ENCODE measurements at places on chromosomes 6 and 20. TPM values are rescaled to one million over a fixed set of nuclear protein-coding genes. Genes with fewer than 3 reads are reported as not detected.

DNA sequence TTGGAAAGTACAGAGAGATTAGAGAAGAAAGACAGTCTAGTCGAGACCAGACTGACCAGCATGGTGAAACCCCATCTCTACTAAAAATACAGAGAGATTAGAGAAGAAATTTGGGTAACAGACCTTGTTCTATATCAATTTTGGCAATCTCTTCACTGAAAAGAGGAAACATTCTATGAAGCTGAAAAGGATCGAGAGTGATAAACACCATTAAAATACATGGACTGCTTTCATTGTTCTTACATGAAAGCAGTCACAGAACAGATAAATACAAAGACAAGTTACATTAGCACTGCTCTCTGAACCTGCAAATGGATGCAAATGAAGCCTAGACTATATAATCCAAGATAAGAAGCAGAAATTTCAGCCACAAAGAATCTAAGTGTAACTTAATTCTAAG, 8.4 kb upstream of the OPRM1 start:
- no peaks in the 10 kb centered on the region for H3K36me3 ChIP-seq
- H3K27me3 ChIP-seq: no peaks in the 10 kb centered on the region
- no peak for DNase-seq
- H3K4me3 ChIP-seq: no peak overlapping the region

GRCh38 chr20:51766994-51767866, 960 bp downstream of the ATP9A start:
- H3K27me3 ChIP-seq: no peaks in the 10 kb centered on the region
- peak overlapping the region; percentile 67 for H3K4me3 ChIP-seq
- H3K4me1 ChIP-seq: peaks cover 13% of the 10 kb centered on the region

- peak overlapping the region; percentile 1 for H3K27ac ChIP-seq
- no peaks in the 10 kb centered on the region for H3K27me3 ChIP-seq
- peaks cover 15% of the 10 kb centered on the region for H3K4me1 ChIP-seq
Measured at GRCh38 chr6:138572167-138572875, 73.0 kb upstream of the NHSL1 start.

DNA sequence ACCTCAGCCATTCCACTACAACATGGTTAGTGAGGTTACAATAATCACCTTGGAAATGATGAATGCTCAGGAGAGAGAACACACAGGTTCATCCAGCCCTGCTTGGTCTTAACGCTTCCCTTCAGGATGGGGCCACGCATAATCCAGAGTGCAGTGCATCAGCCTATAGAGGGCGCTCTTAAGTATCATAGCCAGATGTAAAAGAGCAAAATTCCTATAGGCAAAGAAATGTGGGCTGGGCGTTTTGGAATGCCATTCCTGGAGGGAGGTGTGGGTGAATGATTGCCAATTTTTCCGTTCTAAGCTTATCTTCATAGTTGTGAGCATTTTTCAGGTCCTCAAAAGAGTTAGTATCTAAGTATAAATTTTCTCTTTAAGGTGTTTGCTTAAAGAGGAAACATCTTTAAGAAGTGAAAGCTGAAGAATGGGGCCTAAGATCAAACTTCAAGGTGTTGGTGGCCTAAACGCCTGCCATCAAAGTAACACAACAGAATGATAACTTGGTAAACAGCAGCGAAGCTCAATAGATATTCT, 1.8 kb downstream of the RIPOR2 start:
- H3K27ac ChIP-seq: no peak overlapping the region
- peaks cover 22% of the 10 kb centered on the region for H3K4me1 ChIP-seq
- no peak for DNase-seq

DNA sequence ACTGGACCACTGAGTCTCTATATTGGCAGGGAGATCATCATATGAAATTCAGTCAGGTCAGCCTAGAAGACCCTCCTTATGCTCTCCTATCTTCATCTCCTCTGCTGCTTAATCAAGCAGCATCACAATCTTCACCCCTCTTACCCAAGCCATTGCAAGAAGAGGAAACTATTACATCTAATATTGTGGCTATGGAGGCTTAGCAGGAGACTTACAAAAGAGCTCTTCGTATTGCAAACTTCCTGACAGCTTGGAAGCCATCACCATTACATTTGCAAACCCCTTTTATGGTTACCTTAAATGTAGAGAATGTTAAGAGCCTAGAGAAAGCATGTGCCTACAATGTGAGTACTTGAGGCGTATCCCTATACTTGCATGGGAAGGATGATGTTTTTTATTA, 87.2 kb upstream of the STXBP5 start:
- H3K4me3 ChIP-seq: no peak overlapping the region
- no peaks in the 10 kb centered on the region for H3K27me3 ChIP-seq
- no peak for DNase-seq

DNA sequence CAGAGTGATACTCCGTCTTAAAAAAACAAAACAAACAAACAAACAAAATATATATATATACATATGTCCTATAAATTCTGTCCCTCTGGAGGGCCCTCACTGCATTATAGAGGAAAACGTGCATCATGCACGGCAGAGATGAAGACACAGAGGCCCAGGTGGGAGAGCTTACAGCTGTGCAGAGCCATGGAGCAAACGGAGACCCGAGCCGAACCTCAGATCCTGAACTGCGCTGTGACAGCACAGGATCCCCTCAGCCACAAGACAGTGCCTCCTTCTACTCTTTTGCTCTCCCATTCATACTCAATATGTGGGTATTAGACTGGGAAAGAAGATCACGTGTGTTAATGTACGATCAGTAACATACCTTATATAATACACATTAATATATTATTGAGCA, 81.6 kb downstream of the ZNF217 start:
- no peak overlapping the region for H3K27ac ChIP-seq
- H3K27me3 ChIP-seq: no peaks in the 10 kb centered on the region
- no peaks in the 10 kb centered on the region for H3K36me3 ChIP-seq
- no peak for DNase-seq
- no peaks in the 10 kb centered on the region for H3K4me1 ChIP-seq
- H3K4me3 ChIP-seq: no peak overlapping the region

- H3K4me3 ChIP-seq: no peak overlapping the region
- H3K36me3 ChIP-seq: no peaks in the 10 kb centered on the region
- H3K4me1 ChIP-seq: no peaks in the 10 kb centered on the region
- H3K27ac ChIP-seq: no peak overlapping the region
- no peak for DNase-seq
Measured at GRCh38 chr6:144722154-144722737, 437.1 kb downstream of the UTRN start.

DNA sequence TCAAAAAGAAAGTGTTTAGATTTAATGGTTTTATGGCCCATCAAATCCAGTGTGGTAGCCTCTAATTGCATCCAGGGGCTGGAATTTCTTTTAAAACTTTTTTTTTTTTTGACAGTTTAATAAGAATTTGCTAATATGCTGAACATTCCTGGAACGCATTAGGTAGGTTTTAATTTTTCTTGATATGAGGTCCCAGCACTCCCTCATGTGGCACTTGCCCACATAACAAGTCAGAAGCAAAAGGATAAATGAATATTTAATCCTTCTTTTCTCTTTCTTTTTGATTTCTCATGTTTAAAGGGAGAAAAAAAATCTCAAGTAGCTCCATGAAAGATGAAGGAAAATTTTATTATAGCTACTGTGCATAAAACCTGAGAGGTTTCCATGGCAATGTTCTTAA, 13.5 kb downstream of the HAO1 start:
- H3K27me3 ChIP-seq: no peaks in the 10 kb centered on the region
- H3K4me3 ChIP-seq: no peak overlapping the region
- DNase-seq: no peak
- no peaks in the 10 kb centered on the region for H3K4me1 ChIP-seq
- no peaks in the 10 kb centered on the region for H3K36me3 ChIP-seq
- no peak overlapping the region for H3K27ac ChIP-seq

DNA sequence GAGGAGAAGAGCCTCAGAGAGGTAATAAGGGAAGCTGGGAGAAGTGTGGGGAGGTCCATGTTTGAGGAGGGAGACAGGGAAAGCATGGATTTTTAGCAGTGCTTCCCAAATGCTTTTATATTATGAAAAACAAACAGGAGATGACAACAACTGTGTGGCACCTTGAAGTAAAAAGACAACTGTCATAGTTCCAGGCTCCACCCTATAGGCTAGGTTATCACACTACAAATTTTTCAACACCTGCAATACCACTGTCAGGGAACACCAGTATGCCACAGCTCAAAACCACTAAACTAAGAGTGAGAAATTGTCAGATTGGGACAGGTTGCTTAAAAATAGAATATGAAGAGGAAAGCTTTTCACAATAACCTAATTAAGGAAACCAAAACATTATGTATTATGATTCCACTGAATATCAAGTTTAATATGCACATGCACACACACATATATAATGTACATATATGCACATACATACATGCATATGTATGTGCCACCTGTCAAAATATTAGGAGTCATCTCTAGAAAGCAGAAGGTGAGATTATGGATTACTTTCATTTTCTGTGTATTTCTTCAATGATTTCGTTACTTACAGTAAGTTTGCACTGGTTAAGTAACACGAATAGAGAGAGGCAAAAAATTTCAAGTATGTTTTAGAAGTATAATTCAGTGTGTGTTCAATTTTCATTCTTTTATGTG, 261.2 kb downstream of the PTPRK start:
- no peak overlapping the region for H3K4me3 ChIP-seq
- no peak overlapping the region for H3K27ac ChIP-seq
- no peaks in the 10 kb centered on the region for H3K27me3 ChIP-seq
- no peak for DNase-seq
- no peaks in the 10 kb centered on the region for H3K36me3 ChIP-seq
- no peaks in the 10 kb centered on the region for H3K4me1 ChIP-seq

DNA sequence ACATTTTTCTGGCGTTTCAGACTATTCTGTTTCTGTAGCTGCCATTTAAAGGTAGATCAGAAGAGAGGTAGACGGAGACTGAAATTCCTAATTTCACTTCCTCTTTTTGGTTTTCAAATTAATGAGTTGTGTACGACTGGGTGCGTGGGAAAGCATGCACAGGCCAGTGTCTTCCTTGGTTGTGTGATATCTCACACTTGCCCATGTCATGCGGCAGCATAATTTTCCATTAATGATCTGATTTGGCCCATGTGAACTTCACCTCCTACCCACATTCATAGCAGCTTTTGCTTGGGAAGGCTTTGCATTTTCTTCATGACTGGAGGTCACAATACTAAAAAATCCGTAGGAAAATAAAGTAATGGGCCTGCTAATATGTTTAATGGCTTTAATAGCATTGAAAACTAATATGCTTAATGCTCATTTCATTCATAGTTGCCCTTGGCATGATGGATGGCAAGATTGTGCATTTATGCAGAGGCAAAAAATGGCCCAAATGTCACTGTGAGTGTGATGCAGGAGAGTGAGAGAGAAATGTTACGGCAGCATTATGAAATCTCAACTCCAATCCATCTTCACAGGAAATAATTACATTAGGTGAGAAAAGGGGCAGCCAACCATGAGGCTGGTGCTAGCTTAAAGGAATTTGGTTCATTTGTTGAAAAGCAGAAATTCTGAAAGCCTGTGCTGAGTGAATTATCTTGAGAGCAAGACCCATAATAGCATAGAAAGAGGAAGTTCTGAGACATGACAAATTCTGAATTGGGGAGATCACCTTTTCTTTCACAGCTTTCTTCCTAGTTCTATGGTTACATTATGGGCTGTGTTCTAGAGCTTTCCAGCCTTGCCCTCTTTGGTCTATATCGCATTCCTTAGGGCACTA, 69.0 kb upstream of the UST start:
- H3K36me3 ChIP-seq: no peaks in the 10 kb centered on the region
- H3K27ac ChIP-seq: no peak overlapping the region
- no peaks in the 10 kb centered on the region for H3K4me1 ChIP-seq

DNA sequence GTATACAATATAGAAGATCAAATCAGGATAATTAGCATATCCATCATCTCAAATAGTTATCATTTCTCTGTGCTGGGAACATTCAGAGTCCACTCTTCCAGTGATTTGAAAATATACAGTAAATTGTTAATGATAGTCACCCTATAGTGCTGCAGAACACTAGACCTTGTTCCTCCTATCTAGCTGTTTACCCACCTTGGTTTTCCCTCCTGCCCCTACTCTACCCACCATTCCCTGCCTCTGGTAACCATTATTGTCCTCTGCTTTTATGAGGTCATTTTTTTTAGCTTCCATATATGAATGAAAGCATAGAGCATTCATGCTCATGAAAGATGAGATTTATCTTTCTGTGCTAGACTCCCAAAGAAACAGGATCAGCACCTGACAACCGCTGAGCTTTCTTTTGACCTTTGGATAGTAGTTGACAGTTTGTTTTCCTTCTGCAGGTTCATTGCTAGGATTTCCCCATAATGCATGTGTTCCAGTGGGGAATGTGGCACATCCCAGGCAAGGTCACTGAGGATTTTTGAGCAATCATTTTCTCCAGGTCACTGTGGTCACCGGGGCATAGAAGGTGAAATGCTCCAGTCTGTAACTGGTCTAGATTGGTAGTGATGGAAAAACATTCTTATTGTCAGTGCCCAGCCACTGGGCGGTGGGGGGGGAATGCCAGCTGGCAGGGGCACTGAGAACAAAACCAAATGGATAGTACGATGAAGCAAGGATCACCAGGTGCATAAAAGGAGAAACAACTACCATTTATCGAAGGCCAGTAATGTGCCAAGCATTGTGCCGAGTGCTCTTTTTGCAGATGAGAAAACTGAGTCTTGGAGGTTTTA, 33.6 kb upstream of the BCAS1 start:
- no peaks in the 10 kb centered on the region for H3K4me1 ChIP-seq
- no peaks in the 10 kb centered on the region for H3K36me3 ChIP-seq
- no peak for DNase-seq
- no peak overlapping the region for H3K27ac ChIP-seq

- no peaks in the 10 kb centered on the region for H3K27me3 ChIP-seq
- no peak overlapping the region for H3K27ac ChIP-seq
- no peaks in the 10 kb centered on the region for H3K36me3 ChIP-seq
- no peak for DNase-seq
- no peak overlapping the region for H3K4me3 ChIP-seq
Measured at GRCh38 chr6:132730560-132730959, 16.7 kb upstream of the VNN1 start.

The OPN5 gene
- total RNA-seq: not detected

The GPSM3 gene
- 16.2 TPM for total RNA-seq

The SPTLC3 gene
- total RNA-seq: 5.9 TPM

The FAM162B gene
- 19.6 TPM for total RNA-seq

The OTOR gene
- not detected for total RNA-seq

The RAET1L gene
- total RNA-seq: 8.3 TPM

The SLC26A8 gene
- total RNA-seq: not detected

The C4B gene
- total RNA-seq: 23.1 TPM

The SEMG1 gene
- not detected for total RNA-seq

The POM121L2 gene
- total RNA-seq: not detected

All from vagina (tissue), 2 donors.